SJSA1 (cell line): ENCODE measurements at places on chromosomes 4 and X. TPM values are rescaled to one million over a fixed set of nuclear protein-coding genes. Genes with fewer than 3 reads are reported as not detected.

Gene MUC7
- not detected in 2 replicates for total RNA-seq

- H3K27me3 ChIP-seq = no peaks in the 10 kb centered on the region
- no peak overlapping the region for H3K27ac ChIP-seq
- 0 out of 2 replicates have a peak, but pooled peaks cover 4% of the 10 kb centered on the region for H3K4me1 ChIP-seq
- no peaks in the 10 kb centered on the region for H3K36me3 ChIP-seq
- no peak overlapping the region for H3K4me3 ChIP-seq
These were observed 7.6 kb upstream of the DCLK2 start for GRCh38 chr4:150070464-150071170.

- no peak for DNase-seq
- no peaks in the 10 kb centered on the region for H3K4me1 ChIP-seq
- no peak overlapping the region for H3K4me3 ChIP-seq
- H3K36me3 ChIP-seq = no peaks in the 10 kb centered on the region
- H3K27ac ChIP-seq = no peak overlapping the region
These were observed 15.7 kb downstream of the CCKAR start for GRCh38 chr4:26474551-26474950.

- H3K27me3 ChIP-seq = no peaks in the 10 kb centered on the region
- peak overlapping the region; percentile 98 for H3K27ac ChIP-seq
- DNase-seq = peak; percentile 63
- no peak overlapping the region for H3K4me3 ChIP-seq
- peaks cover 24% of the 10 kb centered on the region for H3K4me1 ChIP-seq
These were observed 46.3 kb downstream of the ATP10D start for GRCh38 chr4:47531241-47531953.

GRCh38 chr4:181202240-181202639 lies 1041.0 kb upstream of the TENM3 start:
- H3K27me3 ChIP-seq = no peaks in the 10 kb centered on the region
- DNase-seq = no peak
- no peaks in the 10 kb centered on the region for H3K36me3 ChIP-seq
- H3K4me1 ChIP-seq = no peaks in the 10 kb centered on the region
- no peak overlapping the region for H3K27ac ChIP-seq
- no peak overlapping the region for H3K4me3 ChIP-seq

DNA sequence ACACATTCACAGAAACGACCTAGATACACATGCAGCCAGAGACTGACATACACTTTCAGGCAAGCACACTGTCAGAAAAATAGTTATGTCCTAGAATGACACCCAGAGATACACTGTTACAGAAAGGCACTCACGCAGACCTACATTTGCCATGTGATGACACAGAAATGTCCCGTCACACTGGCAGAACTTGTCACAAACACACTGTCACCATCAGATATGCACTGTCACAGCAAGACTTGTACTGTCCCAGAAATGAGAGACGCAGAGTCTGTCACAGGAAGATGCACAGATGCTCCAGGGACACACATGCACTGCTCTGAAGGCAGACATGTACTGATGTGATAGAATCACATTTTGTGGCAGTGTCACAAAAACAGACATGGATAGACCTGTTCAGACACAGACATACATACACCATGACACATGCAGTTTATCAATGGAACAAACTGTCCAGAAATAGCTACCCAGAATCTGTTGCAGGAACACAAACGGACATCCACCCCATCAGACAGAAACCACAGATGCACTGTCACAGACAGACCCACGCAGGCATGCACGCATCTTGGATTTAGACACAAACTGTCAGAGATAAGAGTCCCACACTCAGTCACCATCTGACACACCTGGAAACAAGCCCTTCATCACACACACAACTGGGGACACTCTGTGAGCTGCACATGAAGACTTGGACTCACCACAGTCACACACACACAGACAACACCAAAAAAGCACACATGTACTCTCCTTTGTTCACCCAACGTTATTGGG lies 1.3 kb upstream of the PIM2 start:
- H3K4me3 ChIP-seq = no peak overlapping the region
- no peak for DNase-seq
- H3K4me1 ChIP-seq = peaks cover 14% of the 10 kb centered on the region
- no peak overlapping the region for H3K27ac ChIP-seq

GRCh38 chr4:865572-865971 lies 39.6 kb upstream of the CPLX1 start:
- H3K27me3 ChIP-seq = no peaks in the 10 kb centered on the region
- H3K4me1 ChIP-seq = no peaks in the 10 kb centered on the region
- H3K36me3 ChIP-seq = no peaks in the 10 kb centered on the region; the same call in 1 of the 2 replicates
- H3K4me3 ChIP-seq = no peak overlapping the region

DNA sequence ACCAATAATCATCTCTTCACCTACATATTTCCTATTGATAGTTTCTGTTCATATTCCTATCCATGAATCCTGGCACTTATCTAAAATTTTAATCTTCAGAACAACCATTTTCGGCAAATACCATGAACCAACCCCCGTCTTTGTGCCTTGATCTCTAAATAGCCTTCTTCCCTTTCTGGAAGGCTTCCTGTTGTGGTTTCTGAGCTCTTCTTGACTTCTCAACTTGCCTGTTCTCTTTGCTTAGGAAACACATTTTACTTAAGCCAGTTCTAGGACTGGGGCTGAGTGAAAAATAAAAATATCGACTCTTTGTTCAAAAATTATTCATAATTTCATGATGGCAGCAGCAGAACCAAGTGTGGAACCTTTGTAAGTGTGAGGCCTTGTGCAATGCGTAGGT lies 882.4 kb downstream of the C4orf33 start:
- H3K27me3 ChIP-seq = no peaks in the 10 kb centered on the region
- no peak overlapping the region for H3K4me3 ChIP-seq
- H3K27ac ChIP-seq = no peak overlapping the region
- DNase-seq = no peak
- no peaks in the 10 kb centered on the region for H3K36me3 ChIP-seq

DNA sequence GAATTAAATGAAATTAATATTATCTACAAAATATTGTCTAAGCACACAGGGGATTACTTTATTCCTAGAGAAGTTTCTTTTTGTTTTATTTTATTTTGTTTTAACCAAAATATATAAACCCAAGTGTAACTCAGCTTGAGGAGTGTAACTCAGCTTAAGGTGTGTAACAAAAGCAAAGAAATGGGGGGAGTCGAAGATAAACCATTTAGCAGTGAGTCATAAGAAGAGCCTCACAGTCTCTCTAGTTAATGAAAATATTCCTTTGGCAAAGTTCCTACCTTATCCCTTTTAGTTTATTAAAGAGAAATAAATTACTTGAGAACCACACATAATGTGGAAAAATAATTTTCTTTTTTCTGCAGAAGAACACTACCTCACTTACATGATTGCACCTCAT lies 261.8 kb downstream of the KCTD8 start:
- no peak overlapping the region for H3K4me3 ChIP-seq
- H3K27me3 ChIP-seq = no peaks in the 10 kb centered on the region
- no peaks in the 10 kb centered on the region for H3K36me3 ChIP-seq
- H3K4me1 ChIP-seq = no peaks in the 10 kb centered on the region

Gene MTMR8
- not detected in 2 replicates for total RNA-seq

DNA sequence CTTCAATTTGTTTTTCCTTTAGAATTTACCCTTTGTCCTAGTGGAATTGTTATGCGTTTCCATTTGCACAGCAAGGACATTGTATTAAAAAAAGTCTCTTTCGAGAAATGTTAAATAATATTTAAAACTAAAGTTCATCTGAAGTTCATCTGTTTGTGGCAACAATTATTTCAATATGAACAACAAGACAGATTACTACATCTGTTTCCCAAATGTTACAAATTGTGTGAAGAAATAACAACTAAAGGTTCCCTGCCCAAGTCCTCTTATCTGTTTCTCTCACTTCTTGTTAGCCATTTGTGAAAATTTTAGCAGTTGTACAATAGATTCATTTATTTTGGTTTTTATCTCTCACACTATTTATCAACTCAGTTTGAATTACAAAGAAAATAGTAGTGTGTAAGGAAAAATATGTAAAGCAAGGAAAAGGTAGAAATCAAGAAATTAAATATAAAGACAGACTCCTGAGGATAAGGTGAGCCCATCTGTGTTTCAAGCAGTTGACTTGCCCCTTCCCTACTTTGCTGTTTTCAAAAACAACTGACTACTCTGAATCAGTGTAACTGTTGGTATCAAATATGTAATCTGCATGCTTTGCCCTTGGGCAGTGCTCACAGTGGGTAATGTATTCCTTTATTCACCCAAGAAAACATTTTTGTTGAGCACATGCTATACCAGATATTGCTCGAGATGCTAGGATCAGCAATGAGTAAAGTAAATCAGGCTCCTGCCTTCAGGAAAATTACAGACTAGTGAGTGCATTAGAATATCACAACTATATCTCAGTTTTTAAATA lies 118.9 kb upstream of the PCDH7 start:
- H3K4me1 ChIP-seq = no peaks in the 10 kb centered on the region
- no peak for DNase-seq
- H3K27me3 ChIP-seq = no peaks in the 10 kb centered on the region
- H3K36me3 ChIP-seq = no peaks in the 10 kb centered on the region
- no peak overlapping the region for H3K27ac ChIP-seq

DNA sequence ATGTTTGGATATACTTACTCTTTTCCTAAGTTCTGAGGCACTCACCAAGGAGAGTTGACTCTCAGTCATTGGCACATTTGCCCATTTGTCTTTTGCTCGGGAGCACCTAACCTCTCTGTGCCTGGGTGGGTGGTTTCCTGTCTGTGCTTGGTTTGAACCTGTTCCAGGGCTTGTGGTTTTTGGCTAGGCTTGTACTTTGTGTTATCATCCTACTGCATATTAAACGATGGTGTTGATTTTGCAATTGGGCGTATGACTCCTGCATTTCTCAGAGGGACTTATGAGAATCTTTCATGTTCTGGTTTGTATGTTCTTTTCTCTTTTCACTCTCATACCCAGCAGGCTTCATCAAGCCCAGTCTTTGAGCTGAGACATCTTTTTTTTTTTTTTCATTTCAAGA lies 161.7 kb downstream of the BTC start:
- H3K4me1 ChIP-seq = peaks cover 6% of the 10 kb centered on the region; the same call in 1 of the 2 replicates
- H3K27ac ChIP-seq = no peak overlapping the region

Gene SYTL5
- 0.22 and 0.26 TPM in 2 replicates for total RNA-seq

- no peak overlapping the region for H3K4me3 ChIP-seq
- peaks cover 33% of the 10 kb centered on the region for H3K4me1 ChIP-seq
- no peaks in the 10 kb centered on the region for H3K27me3 ChIP-seq
- H3K27ac ChIP-seq = peak overlapping the region; percentile 38
These were observed 5.3 kb upstream of the STBD1 start for GRCh38 chr4:76301068-76301774.

DNA sequence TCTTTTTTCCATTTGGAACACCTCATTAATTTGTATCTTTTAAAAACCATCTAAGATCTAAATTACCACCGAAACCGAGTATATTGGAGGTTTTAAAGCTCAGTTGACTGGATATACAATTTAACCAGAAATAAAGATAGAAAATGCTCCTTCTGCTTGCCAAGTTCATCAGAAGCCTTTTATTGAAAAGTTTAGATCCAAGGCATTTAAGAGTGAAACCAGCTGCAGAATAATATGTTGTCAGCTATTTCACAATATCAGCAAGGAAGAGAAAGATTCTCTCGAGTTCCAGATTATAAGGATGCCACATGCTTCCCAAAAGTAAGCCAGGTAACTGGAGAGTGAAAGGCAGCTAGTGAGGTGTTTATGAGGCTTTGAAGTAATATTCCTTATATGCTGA lies 217.4 kb downstream of the DCTD start:
- no peaks in the 10 kb centered on the region for H3K4me1 ChIP-seq
- no peak for DNase-seq
- H3K4me3 ChIP-seq = no peak overlapping the region

Gene GAK
- total RNA-seq = 36.9 and 44.4 TPM in 2 replicates

DNA sequence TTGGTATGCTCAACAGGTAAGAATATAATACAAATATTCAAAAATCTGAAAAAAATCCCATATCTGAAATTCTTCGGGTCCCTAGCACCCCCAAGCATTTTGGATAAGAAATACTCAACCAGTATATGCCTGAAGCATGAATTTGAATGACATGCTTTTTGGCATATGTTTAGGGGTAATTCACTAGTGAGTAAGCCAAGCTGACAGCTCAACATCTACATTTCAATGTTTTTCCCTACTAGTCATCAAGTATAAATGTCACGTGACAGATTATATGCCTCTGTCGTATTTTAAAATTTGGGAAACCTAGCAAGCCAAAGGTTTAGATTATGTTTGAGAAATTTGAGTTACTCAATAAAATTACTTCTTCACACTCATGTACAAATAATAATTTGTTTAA lies 125.1 kb downstream of the FGF16 start:
- no peak overlapping the region for H3K27ac ChIP-seq
- no peaks in the 10 kb centered on the region for H3K27me3 ChIP-seq
- H3K4me3 ChIP-seq = no peak overlapping the region
- DNase-seq = no peak
- no peaks in the 10 kb centered on the region for H3K4me1 ChIP-seq

Gene MMRN1
- not detected in 2 replicates for total RNA-seq

Gene MAPK10
- 18.6 and 24.7 TPM in 2 replicates for total RNA-seq

GRCh38 chrX:140762061-140762460 lies 52.5 kb downstream of the LINC00632 start:
- no peaks in the 10 kb centered on the region for H3K36me3 ChIP-seq
- no peaks in the 10 kb centered on the region for H3K4me1 ChIP-seq
- H3K27ac ChIP-seq = no peak overlapping the region
- peak; percentile 12 for DNase-seq
- no peaks in the 10 kb centered on the region for H3K27me3 ChIP-seq

DNA sequence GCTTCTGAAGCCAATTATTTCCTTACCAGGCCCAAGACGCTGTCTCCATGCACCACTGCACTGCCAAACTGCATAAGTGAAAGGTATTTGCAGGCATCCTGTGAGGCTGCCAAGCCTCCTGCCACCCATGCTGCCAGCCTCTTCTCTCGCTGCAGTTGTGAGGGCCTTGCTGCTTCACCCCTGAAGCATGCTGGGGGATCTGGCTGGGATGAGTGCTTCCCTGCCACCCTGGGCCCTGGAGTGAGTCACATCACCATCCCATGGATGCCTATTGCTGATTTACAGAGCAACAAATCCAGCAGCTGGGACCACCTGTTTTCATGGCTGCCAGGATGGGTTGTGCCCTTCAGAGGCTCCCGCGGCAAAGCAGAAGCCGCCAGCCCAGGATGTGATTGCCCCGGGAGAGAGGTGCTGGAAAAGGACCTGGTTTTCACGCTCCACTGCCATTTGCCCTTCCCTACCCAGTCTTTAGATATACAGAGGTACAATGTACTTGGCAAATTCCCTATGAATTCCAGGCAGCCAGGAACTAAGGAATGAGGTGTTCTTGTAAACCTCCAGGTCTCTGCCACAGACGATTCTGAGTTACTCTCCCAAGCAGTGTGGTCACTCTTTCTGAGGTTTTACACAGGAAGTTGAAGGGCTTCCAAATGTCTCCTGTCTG lies 41.5 kb upstream of the PTCHD1 start:
- no peaks in the 10 kb centered on the region for H3K4me1 ChIP-seq
- no peak overlapping the region for H3K27ac ChIP-seq
- H3K27me3 ChIP-seq = no peaks in the 10 kb centered on the region
- no peak for DNase-seq
- no peaks in the 10 kb centered on the region for H3K36me3 ChIP-seq

Gene HSFX2
- not detected in 2 replicates for total RNA-seq

GRCh38 chrX:45709381-45709780 lies 508.7 kb upstream of the DIPK2B start:
- H3K27me3 ChIP-seq = no peaks in the 10 kb centered on the region
- no peak overlapping the region for H3K4me3 ChIP-seq
- DNase-seq = no peak
- no peaks in the 10 kb centered on the region for H3K36me3 ChIP-seq
